ENCODE measurements at places on chromosomes 4 and X.
A peak's percentile ranks its signal among the peaks of the same experiment; 100 is the strongest.

- DNase-seq, result no peak
These were observed 213.2 kb upstream of the RPS6KA3 start for GRCh38 chrX:20479896-20480295.

DNA sequence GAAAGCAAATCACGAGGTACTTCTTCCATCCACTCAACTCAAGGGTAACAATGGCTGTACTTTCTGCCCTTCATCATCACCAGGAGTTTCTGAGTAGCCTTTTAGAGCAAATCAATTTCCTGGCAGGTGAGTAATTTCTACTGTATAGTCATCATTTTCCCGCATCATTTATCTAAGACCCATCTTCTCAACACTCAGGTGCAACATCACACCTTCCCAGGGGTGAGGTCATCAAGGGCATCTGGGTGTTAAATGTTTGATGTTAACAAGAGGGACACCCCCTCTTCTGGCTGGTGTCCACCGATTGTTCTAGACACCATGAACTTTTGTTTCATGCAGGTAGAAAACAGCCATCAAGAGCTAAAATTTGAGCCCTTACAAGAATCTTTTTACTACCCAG lies 313.4 kb upstream of the MAGEB2 start:
- DNase-seq, result no peak

GRCh38 chr4:98687876-98688275 lies 29.5 kb upstream of the TSPAN5 start:
- no peak for DNase-seq

DNA sequence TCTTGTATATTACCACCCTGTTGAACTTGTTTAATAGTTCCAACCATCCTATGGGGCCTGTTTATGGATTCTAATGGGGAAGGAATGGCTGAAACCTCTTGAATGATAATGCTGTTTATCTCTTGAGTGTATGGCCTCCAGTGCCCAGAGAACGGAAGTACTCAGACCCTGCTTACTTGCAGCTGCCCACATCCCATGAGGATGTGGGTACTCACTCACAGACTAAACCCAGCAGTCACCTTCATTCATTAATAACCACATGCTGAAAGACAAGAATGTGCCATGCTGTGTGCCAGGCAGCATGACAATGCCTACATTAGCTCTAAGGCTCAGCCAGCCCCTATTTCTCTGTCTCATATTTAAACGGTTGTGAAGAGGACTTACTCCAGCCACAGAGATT lies 5.9 kb upstream of the ARMCX5 start:
- no peak for DNase-seq

- no peak for DNase-seq
These were observed 222.6 kb upstream of the PCDH18 start for GRCh38 chr4:137754652-137755471.

DNA sequence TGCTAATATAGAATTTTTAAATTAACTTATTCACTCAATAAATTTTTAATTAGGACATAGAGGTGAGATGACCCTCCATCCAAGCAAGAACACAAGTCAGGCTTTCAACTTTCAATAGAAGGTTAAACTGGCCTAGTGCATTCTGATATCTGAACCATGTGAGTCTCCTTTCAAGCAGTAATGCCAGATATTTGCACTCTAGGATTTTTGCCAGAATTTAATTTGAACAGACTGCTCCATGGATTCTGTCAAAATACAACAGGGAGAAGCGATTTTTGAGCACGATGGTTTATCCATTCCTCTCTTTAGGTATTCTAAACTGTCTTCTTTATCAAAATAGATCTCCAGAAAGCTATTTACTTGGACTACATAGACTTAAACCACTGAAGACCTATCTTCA lies 72.0 kb upstream of the DCLK2 start:
- no peak for DNase-seq

- no peak for DNase-seq
These were observed 36.8 kb downstream of the GPRIN3 start for GRCh38 chr4:89270792-89271191.

GRCh38 chr4:83267121-83267829 lies 17.3 kb downstream of the COQ2 start:
- no peak for DNase-seq

DNA sequence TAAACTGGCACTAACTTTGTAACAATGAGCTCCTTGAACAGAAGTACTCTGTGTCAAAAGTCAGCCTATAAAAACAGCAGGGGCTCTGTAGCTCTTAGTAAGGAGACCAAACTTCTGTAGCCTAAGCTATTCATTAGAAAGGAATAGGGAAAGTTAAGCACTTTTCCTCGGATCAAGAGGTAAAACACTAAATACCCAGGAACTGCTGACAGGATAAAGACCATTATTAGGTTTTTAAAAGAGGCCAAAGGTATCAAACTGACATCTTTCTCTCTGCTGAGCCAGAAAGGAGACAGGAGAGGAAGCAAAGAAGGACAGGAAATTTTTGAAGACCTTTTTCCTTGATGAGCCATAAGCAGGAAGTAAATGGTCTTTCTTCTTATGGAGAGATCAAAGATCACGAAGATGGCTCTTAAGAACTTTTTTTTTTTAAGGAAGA lies 31.9 kb downstream of the ANAPC10 start:
- no peak for DNase-seq

- DNase-seq, result no peak
These were observed 51.7 kb downstream of the SHROOM3 start for GRCh38 chr4:76486588-76487276.

DNA sequence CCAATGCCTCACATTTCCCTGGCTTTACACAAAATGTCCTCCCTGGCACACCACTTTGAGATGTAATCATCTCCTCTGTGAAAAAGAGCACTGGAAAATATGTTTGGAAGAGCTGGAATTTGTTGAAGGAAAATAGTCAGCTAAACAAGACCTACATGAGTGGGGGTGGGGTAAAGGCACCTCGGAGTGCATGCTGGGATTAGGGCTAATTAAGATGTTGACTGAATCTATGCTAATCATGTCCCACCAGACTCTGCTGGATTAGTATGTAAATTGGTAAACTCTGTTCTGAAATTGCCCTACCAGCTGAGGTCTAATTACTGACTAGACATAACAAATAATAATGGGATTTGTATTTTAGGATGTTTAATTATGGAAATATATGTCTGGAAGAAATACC lies 46.8 kb upstream of the MID1 start:
- no peak for DNase-seq

DNA sequence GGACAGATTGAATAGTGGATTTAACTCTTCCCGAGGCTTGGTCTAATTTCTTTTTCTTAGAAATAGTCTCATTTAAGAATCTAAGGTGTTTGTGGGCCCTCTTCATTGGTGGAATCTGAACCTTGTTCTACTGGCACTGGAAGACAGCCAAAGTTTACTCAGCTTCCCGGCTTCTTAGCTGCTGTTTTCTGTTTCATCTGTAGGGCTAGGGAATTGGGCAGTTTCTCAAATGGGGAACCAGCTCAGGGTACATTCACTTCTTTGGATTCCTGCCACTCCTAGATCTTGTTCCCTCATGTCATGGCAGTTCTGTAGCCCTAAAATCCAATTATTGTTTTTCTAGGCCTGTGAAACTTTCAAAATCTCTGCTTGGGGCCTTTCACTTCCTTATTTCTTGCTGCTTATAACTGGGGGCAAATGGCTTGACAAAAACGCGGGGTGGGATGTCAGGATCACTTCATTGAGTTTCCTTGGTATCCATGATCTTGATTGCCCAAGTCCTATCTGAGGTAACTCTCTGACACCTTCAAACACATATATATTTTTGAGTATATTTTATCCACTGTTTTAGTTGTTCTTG lies 985.0 kb downstream of the C4orf33 start:
- no peak for DNase-seq

GRCh38 chr4:107261241-107261874 lies 225.2 kb upstream of the DKK2 start:
- DNase-seq, result no peak

GRCh38 chr4:1851575-1852410 lies 4.2 kb downstream of the LETM1 start:
- no peak for DNase-seq

- DNase-seq, result no peak
These were observed 42.6 kb downstream of the C4orf51 start for GRCh38 chr4:145722561-145722960.

- DNase-seq, result no peak
These were observed 83.2 kb downstream of the FUNDC1 start for GRCh38 chrX:44459501-44459900.

- DNase-seq, result no peak
These were observed 158.6 kb downstream of the STK32B start for GRCh38 chr4:5209862-5210261.

GRCh38 chr4:8503801-8504200 lies 63.2 kb downstream of the TRMT44 start:
- DNase-seq, result no peak

DNA sequence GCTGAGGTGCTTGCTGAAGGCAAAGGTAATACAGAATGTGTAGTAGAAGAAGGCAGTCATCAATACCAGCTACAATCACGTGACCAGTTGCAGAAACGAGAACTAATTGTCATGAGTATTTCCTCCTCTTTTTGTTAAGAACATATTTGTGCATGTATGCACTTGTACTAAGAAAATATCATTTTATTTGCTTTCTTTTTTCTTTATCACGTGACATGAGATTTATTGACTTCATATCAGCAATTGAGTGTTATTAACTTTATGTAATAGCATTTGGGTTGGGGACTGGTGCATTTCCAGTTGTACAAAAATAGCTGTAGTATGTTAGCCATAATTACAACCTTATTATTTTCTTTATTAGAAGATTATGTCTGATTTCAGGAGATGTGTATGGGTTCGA lies 90.0 kb downstream of the MAGEE1 start:
- no peak for DNase-seq

DNA sequence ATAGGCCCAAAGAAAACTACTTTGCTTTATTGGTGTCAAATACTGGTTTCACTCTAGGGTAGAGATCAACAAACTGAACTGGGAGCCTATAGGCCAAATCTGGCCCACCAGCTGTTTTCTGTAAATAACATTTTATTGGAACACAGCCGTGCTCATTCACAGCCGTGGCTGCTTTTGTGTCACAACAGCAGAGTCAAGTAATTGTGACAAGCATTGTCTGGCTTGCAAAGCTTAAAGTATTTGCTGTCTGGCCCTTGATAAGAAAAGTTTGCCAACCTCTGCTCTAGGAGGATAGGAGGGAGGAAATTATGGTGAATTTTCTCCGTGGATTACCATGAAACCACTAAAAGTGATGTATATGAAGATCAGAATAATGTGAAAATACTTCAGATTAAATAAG lies 53.4 kb downstream of the GPAT3 start:
- DNase-seq, result no peak

- DNase-seq, result no peak
These were observed 402.2 kb downstream of the MID1IP1 start for GRCh38 chrX:39203427-39203826.

GRCh38 chr4:39308611-39309010 lies 57.6 kb downstream of the RFC1 start:
- DNase-seq, result peak; percentile 29

GRCh38 chrX:102966701-102967100 lies 29.6 kb downstream of the RAB40AL start:
- no peak for DNase-seq

DNA sequence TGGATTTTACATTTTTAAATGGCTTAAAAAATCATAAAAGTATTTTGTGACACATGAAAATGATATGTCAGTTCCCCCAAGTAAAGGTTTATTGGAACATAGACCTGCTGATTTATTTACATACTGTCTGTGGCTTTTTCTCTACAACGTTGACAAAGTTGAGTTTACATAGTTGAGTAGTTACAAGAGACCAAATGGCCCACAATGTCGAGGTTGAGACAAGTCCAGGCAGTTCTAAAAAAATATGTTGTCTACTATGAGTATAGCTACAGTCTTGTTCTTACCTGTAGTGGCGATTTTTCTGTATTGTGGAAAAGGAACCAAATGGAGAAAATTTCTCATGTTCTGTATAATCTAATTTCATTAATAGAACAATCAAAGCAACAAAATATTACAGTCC lies 163.2 kb downstream of the FRAS1 start:
- no peak for DNase-seq

GRCh38 chr4:85772470-85772869 lies 297.5 kb downstream of the ARHGAP24 start:
- no peak for DNase-seq

GRCh38 chr4:78323439-78323838 lies 228.1 kb upstream of the ANXA3 start:
- DNase-seq, result no peak

DNA sequence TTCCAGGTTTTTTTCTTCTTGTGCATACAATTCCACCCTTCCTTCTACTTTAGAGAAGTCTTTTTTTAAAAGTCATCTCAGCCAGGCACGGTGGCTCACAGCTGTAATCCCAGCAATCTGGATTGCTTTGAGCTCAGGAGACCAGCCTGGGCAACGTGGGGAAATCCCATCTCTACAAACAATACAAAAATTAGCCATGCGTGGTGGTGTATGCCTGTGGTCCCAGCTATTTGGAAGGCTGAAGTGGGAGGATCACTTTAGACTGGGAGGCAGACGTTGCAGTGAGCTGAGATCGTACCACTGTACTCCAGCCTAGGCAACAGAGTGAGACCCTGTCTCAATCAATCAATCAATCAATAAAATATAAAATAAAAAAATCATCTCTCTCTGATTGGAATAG lies 14.8 kb downstream of the ELOVL6 start:
- DNase-seq, result peak; percentile 2

DNA sequence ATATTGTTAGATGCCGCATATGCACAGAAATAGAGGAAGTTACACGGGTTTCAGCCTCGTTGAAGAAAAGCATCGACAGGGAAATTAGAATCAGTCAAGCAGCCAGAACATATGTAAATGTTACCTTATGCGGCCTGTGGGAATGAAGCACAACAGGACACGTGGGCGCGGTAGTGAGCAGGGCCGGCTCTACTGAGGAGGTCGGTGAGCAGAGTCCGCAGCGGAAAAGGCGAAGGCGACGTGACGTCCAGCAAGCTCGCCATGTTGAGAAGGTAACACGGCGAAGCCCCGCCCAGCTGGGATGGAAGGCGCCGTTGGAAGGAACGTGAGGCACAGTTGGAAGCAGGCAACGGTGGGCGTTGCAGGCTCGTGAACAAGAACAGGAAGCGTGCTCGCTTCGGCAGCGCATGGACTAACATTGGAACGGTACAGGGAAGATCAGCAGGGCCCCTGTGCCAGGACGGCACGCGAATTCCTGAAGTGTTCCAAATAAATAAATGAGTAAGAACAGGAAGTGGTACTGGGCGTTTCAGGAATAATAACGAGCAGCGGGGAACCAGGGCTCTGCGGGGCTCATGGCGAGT lies 54.6 kb downstream of the MTNR1A start:
- DNase-seq, result peak; percentile 70

GRCh38 chr4:126051689-126052424 lies 737.1 kb downstream of the FAT4 start:
- DNase-seq, result no peak

All from SHP77 treated with DMSO at 0.1 percent for 48 hours (cell line).